ENCODE measurements at places on chromosomes 4 and X.

DNA sequence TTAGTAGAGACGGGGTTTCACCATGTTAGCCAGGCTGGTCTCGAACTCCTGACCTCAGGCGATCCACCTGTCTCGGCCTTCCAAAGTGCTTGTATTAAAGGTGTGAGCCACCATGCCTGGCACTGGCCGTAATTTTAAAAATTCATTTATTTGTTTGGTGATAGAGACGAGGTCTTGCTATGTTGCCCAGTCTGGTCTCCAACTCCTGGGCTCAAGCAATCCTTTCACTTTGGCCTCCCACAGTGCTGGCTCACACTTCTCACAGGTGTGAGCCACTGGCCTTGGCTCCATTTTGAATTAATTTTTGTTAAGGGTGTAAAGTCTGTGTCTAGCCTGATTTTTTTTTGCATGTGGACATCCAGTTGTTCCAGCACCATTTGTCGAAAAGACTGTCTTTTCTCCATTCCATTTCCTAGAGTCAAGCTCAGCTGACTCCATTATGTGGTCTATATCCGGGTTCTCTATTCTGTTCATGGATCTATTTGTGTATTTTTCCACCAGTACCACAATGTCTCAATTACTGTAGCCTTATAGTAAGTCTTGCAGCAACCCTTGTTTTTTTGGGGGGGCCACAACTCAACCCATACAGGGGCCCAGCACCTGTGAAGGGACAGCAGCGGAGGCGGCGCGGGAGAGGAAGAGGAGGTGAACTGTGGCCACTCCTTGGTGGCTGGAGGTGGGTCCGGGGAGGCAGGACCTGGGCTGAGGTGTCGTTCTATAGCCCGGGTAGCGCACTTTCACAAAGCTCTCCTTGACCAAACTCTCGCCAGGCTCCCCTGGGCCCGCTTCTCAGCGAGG is 1.5 kb upstream of the NSD2 start:
- DNase-seq: no peak

DNA sequence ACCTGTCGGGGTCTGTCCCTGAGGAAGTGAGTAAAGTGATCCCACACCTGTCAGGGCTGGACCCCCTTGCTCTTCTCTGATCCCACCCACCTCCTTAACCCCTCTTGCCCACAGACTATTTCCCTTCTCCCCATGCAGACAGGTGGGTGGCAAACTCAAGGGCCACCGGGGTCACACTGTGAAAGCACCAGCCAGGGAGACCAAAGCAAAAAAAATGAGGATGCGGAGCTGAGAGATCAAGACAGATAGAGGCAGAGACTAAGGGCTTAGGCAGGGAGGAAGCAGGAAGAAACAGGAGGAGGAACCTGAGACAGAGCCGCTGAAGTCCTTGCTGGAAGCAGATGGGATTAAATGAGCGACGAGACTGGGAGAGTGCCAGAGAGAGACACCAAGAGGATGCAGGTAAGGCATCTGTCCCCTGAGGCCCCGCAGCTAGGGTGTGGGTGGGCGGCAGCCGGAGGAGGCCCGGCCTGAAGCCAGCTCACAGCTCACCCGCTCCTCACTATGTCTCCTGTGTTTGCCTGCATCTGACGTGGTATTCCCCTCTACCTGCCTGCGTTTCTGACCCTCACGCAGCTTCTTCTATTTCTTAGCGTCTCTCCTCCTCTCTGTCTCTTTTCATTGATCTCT is 7.2 kb downstream of the TIMM17B start:
- DNase-seq: no peak

DNA sequence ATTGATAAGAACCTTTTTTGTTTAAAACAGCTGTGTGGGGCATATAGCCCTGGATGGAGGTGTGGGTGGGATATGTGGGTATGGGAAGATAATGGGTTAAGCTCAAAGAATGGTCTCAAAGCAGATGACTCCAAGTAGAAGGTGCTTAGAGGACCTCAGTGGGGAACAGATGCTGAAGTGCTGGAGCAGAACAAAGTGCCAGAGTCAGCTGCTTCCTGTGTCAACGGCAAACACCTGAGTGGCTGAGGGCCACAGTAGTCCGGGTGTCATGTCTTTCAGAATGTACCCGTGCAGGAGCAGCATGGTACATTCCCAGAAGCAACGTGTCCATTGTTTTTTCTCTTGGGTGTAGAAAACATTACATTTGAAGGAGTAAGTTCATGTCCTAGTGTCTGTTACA is 210.6 kb downstream of the CCNG2 start:
- DNase-seq: no peak

- DNase-seq: no peak
These were observed 661 bp downstream of the SPIN4 start for GRCh38 chrX:63350465-63350877.

- no peak for DNase-seq
These were observed 27.9 kb downstream of the PROM1 start for GRCh38 chr4:16055873-16056272.

DNA sequence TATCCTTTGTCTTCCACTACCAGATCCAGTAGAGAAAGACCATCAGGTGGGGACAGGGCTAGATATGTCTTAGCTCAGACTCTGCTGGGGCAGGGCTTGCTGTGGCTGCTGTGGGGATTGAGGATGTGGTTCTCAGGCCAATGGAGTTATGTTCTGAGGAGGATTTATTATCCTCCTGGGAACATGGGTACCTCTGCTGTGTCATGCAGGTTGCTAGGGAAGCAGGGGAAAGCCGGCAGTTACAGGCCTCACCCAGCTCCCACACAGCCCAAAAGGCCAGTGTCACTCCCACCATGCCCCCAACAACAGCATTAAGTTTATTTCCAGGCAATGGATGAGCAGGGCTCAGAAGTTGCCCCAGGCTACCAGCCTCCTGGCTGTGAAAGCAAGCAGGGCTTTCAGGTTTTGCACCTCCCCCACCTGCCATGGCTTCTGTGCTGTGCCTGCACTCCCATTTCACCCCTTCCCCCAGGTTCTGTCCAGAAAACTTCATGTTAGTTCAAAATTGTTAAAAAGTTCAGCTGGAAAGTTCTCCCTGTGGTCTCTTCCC is 879.9 kb downstream of the ARAP2 start:
- DNase-seq: no peak

DNA sequence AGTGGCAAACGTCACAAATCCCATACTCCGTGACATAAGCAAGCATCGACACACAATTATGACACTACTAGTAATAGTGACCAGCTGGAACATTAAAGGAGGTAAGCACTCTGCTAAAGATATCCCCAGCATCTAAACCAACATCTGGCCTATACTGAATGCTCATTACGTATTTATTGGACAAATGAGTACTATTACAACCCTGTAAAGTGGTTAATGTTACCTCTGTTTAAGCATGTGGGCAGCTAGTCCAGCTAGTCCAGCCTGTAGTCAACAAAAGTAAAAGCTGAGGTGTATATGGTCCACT is 419 bp upstream of the RPGR start:
- no peak for DNase-seq

DNA sequence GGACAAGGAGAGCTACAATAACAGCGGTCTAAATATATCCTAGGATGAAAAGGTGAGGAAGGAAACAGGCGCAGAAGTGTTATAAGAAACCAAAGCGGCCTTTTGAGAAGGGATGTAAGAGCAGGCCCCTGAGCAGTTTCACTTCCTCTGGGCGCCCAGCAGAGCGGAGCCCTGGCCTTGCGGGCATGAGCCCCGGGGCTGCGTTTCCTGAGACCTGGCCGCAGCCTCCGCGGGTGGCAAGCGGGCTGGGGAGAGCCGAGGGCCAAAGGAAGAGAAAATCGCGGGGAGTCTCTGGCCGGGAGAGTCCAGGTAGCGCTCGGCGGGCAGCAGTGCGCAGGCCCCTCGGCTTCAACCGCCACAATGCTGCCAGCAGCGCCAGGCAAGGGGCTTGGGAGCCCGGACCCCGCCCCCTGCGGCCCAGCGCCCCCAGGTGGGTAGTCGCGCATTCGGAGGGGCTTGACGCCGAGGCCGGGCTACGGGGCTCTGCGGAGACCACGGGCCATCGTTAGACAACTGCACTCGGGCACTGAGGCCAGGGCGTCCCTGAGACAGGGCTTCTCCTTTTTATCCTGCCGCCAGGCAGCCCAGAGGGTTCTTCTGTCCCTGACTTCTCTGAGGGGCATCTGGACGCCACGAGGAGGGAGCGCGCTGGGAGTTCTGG is at the start of gene BANK1:
BANK1 (plus strand) TSS at position 210 of the 661 bp plus-strand sequence; CDS start at position 361, 151 bp downstream.
- no peak for DNase-seq

DNA sequence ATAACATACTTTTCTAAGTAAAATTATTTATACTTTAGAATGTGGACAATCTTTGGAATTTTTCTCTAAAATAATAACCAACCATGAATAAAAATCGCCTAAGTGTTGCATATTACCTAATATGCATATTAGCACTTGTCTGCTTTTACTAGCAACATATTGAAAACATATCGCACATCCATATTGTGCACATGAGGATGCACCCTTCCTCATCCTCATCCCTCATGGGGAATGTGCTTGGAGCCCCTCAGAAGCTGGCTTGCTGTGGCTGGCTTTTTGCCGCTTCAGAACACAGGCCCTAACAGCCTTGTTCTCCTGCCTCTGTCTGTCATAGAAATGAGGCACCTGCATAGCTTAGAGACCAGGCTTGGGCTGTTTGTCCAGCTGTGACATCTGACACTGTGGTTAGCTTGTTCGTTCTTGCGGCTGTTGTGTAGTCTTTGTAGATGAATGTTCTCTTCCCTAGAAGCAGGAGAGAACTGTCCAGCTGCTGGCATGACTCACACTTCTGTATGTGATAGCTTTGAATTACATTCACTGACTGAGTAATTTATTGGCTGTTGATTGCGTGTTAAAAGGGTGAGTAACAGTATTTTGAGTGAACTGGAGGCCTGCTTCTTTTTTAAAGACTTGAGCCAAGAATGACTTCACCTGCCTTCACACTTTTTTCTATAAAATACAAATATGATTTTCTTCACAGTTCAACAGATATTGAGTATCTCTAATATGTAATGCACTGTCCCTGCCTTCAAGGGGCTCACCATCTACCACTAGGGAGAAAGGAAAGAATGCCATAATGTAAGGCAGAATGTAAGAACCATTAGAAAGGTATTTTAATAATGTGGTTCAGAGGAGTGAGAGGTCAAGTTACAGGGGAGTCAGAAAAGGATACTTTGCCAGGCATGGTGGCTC is 81.9 kb downstream of the HMGB2 start:
- DNase-seq: peak; percentile 52

GRCh38 chr4:161350946-161351345 is 812.9 kb downstream of the FSTL5 start:
- no peak for DNase-seq

DNA sequence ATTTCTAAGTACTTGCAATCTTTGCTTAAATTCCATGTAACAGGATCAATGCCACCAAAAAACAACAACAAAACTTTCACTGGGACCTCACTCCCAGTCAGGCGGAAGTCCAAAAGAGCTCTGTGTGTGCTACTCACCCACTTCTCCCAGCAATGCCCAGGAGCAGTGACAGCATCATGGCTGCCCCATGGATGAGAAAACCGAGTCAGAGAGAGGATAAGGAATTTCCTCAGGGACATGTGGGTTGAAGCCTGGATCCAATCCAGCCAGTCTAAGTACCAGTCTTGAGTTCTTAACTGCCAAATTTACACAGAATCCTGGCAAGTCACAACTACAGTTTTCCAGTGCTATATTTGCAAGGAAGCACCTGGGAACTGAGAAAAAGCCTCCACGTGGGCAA is 64.5 kb downstream of the STX18 start:
- no peak for DNase-seq

DNA sequence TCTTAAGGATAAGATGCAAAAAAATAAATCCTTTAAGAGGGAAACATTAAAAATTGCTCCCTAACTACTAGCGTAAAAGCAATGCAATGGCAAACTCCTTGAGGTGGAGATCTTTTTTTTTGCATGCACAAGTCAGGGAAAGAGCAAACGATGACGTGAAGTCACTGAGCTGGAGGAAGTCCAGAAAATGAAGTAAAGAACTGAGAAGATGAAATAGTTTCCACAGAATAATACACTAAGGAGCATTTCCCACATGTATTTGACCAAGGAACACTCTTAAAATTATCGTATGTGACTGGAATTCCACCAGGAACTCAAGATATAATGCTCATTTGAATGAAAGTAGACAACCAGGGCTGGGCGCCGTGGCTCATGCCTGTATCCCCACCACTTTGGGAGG is 21.0 kb upstream of the DOCK11 start:
- DNase-seq: no peak

- no peak for DNase-seq
These were observed 32.7 kb upstream of the MBTPS2 start for GRCh38 chrX:21806691-21807090.

GRCh38 chr4:47383829-47384427 is 79.6 kb downstream of the COMMD8 start:
- DNase-seq: peak; percentile 38

- no peak for DNase-seq
These were observed 75.2 kb downstream of the INTS12 start for GRCh38 chr4:105633241-105633640.

Measured in NCI-H1417 treated with DMSO at 0.1 percent for 48 hours (cell line).